ENCODE measurements at places on chromosomes 12 and 14.

DNA sequence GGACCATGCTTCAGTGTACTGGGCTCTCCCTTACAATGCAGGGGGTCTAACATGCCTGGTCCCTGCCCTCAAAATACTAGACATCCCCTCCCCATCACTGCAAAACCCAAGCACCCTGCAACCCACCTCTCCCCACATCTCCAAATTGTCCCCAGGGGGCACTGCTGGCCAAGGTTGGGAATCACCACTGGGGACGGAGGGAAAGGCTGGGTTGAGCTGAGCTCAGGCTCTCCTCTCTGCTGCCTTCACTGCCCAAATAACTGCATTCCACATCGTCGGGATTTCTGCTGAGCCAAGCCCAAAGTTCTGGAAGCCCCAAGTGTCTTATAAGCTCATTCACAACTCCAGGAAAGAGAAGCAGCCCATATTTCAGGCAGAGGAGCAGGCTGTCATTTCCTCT, 69.6 kb downstream of the NT5DC3 start:
- no peak for DNase-seq

DNA sequence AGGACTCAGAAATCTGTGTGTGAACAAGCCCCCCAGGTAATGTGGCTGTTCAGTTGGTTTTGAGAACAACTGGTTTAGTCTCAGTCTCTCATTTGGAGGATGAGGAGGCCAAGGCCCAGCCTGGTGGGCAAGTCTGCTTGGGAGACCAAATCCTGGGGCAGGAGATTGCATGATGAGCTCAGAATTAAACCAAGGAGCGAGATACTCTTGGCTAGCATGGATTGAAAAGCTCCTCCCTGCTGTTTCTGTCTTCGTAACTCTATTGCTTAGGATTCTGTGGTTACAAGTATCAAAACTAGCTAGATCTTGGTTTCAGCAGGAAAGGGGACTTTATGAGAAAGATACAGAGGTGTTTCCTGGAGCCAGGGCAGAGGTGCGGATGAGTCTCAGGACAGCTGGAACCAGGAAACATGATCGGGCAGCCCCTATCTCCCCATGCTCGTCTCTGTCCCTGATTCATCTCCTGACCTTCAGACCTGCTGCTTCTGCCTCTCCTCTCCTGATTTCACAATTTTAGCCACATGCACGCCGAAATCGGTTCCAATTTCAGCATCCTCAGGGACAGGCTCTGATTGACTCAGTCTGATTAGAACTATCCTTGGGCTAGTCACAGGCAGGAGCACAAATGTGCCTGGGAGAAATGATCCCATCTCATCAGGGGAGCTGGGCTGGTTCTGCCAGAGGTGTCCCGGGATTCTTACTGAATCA, 40.2 kb upstream of the RIN3 start:
- no peak for DNase-seq

DNA sequence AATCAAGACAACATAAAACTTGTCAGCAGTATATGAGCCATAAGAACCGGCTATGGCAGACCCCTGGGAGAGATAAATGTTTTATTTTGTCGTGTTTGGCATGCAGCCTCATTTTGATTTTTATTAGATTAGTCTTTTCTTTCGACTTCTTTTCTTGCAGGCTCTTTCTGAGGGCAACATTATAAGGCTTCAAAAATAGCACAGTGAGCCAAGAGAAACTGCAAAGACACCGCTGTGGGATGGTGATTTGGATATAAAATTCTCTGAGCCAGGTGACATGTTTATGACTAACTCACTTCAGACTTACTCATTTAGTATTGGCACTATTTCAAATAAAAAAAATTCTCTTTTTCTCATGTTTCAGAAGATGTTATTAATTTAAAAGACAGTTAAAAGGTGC, 96.8 kb upstream of the PKP2 start:
- no peak for DNase-seq

DNA sequence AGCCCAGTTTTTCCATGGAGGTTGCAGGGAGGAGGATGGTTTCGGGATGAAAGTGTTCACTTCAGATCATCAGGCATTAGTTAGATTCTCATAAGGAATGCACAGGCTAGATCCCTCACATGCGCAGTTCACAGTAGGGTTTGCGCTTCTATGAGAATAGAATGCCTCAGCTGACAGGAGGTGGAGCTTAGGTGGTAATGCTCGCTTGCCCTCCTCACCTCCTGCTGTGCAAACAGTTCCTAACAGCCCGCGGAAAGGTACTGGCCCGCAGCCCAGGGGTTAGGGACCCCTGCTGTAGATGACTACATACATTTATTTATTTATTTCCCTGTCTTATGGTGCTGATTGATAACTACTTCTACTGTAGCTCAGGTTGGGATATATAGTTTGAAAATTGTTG, 93.2 kb downstream of the FBXO33 start:
- DNase-seq = no peak

GRCh38 chr12:28824849-28825248, 324.2 kb upstream of the FAR2 start:
- no peak for DNase-seq

DNA sequence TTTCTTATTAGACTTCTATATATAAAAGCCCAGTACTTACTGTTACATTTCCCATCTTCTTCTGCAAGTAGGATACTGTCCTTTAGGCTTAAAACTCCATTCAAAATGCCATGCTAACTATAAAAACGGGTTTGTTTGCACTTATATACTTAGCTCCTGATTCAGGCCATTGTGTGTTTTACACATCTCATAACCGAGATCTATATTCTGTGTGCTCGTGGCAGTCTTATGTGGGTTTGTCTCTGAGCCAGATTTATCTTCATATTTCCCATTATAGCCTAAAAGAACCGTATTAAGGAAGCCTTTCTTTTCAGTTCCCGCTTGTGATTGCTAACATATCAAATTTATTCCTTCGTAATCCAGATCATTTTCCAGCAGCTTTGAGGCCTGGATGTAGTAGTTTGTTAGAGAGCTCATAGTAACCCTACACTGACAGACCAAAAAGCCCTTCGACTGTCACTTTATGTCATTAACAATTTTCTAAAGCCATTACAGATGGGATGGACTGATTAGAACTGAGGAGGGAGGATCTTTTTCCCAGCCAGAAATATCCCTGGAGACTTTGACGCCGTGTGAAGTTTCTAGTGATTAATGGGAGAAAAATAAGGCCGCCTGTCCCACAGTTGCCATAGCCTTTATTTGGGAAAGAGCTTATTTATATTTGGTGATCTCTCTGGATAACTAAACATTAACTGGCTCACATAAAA, 508.5 kb downstream of the FOXG1 start:
- DNase-seq = no peak
